ENCODE measurements at places on chromosomes 13 and 19.

DNA sequence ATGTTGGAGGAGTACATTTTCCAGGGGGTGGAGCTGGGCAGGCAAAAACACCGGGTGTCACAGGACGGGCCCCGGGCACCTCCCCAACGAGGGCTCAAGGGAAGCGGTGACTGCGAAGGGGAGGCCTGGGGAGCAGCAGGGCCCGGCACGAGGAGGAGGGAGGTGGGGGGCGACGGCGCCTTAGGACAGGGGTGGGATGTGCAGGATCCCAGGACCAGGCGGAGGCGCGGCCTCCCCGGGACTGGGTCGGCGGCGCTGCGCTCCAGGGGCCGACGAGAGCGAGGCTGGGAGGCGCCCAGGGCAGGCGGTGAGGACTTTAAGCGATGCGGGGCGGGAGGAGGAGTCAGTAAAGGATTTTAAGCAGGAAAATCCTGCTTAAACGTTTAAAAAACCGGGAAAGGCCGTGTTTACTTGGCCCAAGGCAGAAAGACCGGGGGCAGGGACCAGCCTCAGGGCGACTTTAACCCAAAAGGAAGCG, 427 bp downstream of the ZNF160 start:
- DNase-seq, result no peak

- DNase-seq, result no peak
These were observed 14.6 kb downstream of the ZNF69 start for GRCh38 chr19:11902228-11902627.

DNA sequence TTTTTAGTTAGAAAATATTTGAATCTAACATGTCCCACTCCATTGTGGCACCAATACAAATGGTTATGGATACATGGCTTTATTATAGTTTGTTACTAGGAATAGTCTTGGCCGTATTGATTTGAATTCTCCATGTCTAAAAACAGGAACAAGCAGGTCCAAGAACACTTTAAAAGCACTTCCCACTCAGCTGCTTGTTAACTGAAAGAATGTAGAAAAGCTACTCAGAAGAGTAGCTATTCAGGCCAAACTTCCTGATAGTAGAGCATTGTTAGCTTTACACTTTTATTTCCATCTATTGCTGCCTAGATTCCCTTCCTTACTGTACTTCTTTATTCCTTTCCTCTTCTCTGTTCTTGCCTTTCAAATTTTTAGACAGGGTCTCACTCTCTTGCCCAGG, 6.9 kb downstream of the PIBF1 start:
- DNase-seq, result no peak

DNA sequence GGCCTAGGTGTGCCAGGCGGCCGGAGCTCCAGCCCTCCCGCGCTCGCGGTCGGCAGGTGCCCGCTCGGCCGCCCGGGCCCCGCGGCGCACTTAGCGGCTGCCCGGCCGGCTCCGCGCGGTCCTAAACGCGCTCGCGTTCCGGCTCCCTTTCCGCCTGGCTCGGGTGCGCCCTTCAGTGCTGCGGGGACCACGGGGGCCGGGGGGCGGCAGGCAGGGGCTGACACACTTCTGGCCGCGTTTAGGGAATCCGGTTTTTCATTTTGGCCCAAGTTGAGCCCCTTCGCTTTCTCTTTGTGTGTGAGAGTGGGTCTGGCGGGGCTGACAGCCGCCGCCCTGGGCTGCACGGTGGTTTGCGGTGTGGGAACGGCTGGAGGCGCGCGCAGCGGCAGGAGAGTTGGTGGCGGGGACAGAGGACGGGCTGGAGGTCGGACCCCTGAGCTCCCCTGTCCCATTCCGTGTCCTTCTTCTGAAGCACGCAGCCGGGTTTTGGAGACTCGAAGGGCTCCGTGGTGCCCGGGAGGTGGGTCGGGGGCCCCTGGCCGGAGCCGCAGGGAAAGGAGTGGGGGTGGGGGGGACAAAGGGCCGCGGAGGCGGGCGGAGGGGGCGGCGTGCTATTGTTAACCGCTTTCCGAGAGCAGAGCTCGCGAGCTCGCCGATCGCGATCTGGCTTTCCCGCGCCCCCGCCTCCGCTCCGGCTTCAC, 3.1 kb downstream of the FGF9 start:
- DNase-seq, result no peak

GRCh38 chr13:43269037-43269481, 245.7 kb downstream of the DNAJC15 start:
- DNase-seq, result no peak

GRCh38 chr19:12665281-12665573, 1.3 kb downstream of the MAN2B1 start:
- no peak for DNase-seq

DNA sequence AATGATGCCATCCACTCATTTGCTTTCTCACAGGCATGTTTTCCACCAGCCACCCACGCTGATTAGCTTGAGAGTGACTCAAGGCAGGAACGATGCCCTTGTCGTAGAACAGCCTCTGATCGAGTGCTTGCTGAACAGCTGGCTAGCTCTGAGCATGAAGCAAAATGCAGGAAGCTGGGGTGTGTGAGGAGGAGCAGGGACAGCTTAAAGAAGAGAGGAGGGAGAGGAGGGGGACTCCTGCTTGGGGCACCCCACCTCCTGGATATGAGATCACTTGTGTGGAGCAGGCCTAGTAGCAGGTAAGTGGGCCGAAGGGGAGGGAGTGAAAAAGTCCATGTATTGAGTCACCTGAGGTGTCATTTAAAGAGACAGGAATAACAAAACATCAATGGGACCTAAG, 48.8 kb downstream of the IRS2 start:
- DNase-seq, result no peak

DNA sequence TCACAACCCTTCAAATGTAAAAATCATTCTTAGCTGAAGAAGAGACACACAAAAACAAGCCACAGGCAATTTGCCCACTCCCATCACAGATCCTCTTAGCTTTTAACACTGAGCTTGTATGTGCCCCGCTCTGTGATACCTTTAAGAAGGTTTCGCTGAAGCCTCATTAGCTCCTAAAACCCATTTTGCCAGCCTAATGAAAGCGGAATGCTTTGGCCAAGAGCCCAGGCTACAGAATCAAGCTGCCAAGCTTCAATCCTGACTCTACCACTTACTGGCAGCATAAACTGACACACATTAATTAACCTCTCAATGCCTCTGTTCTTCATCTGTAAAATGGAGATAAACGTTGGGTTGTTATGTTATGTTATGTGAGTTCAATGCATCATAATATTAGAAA, 10.5 kb downstream of the ZNF112 start:
- peak; percentile 37 for DNase-seq

DNA sequence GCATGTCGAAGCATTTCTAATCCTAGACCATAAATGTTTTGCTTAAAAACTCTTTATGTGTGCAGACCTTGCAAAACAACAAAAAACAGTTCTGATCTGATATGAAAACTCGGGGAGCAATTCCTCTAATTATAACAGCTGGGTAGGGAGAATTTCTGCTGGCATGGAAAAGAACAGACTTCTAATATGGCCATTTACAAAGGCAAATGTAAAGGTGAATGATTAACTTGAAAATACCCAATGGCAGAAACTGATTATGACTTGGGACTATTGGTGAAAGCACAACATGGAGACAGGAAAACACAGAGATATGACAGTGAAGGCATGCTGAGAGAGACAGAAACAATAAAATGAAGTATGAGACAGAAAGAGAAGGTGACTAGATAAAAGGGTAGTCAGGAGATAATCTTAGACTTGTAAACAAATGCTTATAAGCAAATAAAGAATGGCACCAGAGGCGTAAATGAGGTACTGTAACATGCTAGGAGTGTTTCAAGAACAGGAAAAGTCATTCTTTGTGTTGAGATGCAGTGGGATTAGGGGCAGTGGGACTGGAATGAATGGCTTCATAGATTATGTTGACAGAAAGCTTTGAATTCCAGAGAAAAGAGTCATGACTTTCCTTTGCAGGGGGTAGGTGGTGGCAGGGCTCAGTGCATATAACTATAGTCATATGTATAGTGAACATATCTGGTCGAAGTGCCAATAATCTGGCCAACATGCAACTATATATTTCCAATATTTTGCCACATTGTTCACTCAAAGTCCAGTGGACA, 393.0 kb downstream of the ITGBL1 start:
- DNase-seq, result no peak

GRCh38 chr13:81396192-81396591, 1055.3 kb upstream of the SPRY2 start:
- DNase-seq, result no peak

GRCh38 chr13:41613471-41613870, 156.1 kb downstream of the RGCC start:
- DNase-seq, result no peak

DNA sequence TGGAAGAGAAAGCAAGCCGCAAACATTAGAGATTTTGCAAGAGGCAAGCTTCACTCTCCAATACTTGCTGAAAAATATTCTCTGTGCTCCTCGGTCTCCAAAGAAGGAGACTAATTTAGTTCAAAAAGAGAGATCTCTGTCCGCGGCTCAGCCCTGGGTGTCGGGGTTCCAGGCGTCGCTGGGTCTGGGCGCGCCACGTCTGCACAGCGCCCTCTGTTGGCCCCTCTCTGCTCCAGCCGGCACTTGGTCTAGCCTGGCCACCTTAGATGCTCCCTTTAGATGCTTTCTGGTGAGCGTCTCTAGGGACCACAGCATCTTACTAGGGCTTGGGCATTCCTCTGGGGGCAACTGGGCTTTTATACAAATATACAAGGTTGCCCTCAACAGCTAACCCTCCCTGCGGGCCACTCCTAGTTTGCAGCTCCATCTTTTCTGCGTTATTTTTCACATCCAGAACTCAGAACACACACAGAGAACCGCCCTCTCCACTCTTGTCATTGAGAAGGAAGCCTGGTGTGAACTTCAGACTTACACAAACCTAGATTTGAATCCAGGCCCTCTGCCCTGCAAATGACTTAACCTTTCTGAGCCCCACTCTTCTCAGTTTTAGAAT, 78.3 kb downstream of the CYSLTR2 start:
- no peak for DNase-seq

- no peak for DNase-seq
These were observed 30.2 kb upstream of the CPB2 start for GRCh38 chr13:46134961-46135522.

- no peak for DNase-seq
These were observed 2874.1 kb upstream of the PCDH20 start for GRCh38 chr13:64289702-64290101.

DNA sequence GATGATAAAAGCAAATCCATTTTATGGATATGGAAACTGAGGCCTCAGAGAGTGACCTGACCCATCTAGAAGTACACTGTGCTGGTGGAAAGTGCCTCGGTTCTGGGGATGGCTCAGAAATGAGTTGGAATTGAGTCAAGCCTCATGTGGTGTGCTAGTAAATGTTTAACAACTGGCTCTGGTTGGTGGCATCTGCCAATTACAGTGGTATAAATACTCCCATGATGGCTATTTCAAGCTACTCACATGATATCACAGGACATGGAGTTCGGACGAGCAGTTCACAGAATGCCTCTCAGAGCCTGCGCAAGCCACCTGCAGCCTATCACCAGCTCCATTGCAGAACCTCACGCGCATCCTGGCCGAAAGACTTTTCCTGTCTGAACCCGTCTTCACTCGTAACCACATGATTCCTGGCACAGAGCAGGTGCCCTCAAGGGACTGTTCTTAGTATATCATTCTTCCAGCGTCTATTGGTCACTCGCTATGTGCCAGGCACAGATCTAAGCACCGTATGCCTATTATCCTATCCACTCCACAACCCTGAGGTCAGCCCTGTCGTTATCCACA, 9.1 kb downstream of the TMEM150B start:
- DNase-seq, result no peak

DNA sequence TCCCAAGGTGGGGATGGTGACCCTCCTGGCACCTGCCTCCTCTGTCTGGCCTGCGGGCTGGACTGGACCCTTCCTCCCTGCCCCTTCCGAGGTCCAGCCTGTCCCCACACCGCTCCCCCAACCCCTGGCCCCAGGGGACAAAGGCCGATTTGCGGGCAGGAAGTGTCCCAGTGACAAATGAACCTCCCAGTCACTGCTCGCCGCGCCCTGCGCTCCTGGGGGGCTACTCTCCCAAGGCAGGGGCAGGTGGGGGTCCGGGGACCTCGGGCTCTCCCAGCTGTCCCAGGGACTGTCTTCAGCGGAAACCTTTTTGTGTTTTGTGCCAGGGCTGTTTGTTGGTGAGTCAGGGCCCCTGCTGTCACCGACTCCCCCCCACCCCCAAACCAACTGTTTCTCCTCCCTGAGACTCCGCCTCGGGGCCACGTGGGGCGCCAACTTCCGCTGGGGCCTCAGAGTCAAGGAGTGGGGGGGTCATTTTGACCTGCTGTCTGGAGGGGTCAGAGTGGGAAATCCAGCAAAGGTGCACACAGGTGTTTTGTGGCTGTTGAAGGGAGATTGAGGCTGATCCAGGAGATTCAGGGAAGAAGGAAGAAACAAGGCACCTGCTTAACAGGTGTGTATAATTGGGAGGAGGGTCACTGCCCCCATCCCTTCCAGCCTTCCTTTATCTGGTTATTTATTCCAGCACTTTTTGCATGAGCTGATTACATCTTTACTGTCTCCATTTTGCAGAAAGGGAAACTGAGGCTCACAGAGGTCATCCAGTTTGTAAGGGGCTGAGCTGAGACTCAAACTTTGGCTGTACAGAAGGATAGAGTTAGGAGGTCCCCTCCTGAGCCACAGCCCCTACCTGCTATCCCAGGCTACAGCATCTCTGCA, 831 bp downstream of the PGPEP1 start:
- DNase-seq, result peak; percentile 74

DNA sequence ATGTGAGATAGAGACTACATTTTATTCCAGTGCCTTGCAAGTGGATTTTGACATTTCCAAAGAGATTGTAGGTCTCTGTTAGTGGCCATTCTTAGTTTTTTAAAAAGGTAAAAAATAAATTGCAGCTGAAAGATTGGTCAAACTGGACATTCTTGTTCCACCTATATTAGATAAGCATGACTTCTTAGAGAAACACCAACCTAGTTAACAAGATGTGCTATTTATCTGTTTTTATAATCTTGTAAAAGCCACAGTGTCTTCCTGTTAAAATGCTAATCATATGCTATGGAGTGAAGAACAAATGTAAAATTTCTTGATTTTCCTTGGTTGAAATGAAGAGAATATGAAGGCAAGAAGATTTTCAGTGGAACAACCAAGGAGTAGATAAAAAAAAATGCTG, 33.4 kb upstream of the GPR183 start:
- DNase-seq, result no peak

- no peak for DNase-seq
These were observed 103.1 kb upstream of the MYO16 start for GRCh38 chr13:108526286-108526685.

DNA sequence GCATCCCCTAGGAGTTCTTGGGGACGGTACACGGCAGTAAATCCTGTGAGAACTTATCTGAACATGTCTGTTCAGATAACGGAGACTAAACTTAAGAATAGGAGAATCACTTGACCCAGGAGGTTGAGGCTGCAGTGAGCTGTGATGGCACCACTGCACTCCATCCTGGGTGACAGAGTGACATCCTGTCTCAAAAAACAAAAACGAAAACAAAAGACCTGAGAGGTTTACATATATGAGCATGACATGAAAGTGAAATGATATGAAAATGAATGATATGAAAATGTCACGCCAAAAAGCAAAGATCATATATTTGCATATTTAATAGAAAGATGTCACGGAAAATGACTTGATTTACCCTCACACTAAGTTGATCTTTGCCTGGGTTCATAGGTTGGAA, 5.8 kb downstream of the ZNF175 start:
- DNase-seq, result no peak

GRCh38 chr13:51275101-51275500, 52.9 kb downstream of the FAM124A start:
- DNase-seq, result no peak

- DNase-seq, result no peak
These were observed 21.4 kb downstream of the DNAJC15 start for GRCh38 chr13:43044720-43045301.

All from dorsolateral prefrontal cortex (tissue), 122 donors.